ENCODE measurements at places on chromosomes 12 and 14.

GRCh38 chr12:103423516-103423910 is 72.3 kb downstream of the C12orf42 start:
- DNase-seq: no peak

- DNase-seq: no peak
Measured at GRCh38 chr14:48125654-48126053, 450.2 kb upstream of the MDGA2 start.

GRCh38 chr12:94806617-94807016 is 156.3 kb upstream of the TMCC3 start:
- DNase-seq: no peak

- DNase-seq: no peak
Measured at GRCh38 chr14:22900081-22900799, 17.2 kb downstream of the REM2 start.

DNA sequence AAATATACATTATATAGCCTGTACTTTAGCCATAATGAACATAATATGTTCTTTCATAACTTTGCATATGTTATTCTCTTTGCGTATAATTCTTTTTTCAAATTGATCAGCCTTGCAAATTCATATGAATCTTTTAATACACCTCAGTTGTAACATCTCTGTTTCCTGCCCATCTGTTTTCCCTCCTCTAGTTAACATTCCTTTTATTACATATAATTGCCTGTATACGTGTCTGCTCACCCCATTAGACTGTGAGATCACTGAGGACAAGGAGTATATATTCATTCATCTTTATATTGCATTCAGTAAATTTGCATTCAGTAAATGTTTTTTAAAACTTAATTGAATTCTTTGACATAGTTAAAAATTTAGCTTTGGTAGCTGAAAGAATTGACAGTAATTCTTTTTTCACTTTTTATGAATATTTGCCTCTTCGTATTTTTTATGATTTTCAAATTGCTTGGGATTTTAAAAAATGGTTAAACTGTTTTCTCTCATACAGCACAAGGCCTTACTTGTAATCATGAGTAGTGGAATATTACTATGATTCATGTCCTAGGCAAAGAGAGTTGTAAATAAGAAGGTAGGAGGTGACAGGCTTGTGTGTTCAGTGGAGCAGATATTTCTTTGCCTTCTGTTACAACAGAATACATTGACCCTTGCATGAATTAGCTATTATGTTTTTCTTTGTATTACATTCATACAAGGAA is 32.8 kb upstream of the KLHL42 start:
- no peak for DNase-seq

- no peak for DNase-seq
Measured at GRCh38 chr12:20505056-20505455, 136.7 kb downstream of the PDE3A start.

- no peak for DNase-seq
Measured at GRCh38 chr14:67526676-67527459, 6.2 kb upstream of the PLEKHH1 start.

- no peak for DNase-seq
Measured at GRCh38 chr14:23548351-23549318, 2.9 kb downstream of the ZFHX2 start.

DNA sequence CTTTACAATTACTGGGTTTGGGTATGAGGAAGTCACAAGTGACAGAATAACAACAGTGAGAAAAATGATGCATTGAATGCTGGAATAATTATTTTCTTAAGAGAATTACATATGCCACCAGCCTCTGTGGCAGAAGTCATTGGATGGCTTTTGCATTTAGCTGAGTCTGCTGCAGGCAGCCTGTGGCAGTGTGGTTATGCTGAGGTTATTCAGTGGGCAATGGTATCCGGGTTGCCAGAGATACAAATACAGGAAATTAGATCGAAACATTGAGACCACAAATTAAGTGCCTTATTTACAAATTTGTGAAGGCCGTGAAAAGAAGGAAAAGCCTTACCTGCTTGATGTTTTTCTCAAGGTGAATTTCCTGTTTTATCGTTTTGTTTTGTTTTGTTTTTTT is 1050.0 kb downstream of the GALC start:
- DNase-seq: no peak

All from fibroblast of skin of left biceps (primary cell).